Right cardiac atrium (tissue), 5 donors: ENCODE measurements at places on chromosomes 4 and X.

DNA sequence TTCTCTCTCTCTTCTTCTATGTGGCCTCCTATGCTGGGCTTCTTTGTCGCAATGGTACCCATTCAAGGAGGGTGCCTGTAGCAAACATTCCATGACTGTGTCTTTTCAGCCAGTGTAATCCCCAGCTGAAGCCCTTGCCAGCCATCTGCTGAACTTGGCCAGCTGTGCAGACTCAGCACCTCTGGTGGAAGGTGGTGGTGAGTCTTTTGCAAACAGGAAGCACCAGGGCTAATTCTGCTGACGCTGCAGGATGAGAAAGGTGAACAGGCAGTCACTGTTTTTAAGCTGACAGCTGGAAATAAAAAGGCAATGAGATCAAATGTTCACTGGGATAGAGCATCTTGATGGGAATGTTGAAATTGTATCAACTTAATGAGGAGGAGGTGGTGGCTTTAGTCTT, 298.7 kb upstream of the CLNK start:
- no peak for DNase-seq

DNA sequence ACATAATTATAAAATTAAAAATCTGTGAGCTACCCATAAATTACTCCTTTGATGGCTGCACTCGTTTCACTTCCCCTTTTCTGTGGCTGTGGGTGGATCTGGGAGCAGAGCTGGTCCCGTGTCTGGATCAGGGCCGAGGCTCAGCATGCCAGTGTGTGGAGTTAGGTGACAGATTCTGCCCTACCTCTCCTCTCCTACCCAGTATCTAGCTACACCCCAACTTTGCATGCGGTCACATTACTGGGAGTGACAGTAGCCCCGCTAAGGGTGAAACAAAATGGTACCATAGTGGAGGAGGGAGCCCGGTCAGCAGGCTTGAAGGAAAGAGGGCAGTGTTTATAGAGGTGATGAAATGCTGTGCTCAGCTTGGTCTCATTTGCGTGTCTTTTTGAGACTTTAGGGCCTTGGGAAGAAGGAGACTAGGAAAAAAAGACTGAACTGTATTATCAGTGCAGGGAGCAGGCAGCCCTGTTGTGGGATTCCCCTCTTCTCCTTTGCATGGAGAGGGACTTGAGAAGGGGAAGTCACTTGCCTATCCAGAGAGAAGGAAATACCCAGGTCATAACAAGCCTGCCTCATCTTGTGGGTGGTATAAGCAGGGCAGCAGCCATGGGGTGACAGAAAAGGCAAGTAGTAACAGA, 48.4 kb downstream of the ARHGAP10 start:
- DNase-seq, result no peak

DNA sequence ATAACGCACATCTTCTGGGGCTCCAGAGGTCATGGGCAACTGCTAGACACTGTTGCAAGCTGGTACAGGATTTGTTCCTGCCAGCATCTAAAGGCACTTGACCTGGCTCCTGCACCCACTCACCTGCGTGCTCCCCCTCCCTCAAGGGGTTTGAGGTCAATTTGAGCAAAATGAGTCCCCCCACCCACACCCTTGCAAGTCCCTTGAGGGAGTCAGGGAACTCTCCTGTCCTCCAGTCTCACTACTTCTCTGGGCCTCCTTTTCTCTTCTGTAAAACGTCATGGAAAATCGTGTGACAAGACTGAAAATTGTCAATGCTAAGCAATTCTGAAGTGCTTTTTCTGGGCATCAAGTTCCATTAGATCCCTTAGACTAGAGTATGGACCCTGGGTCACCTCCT, 39.9 kb upstream of the PGK1 start:
- no peak for DNase-seq

DNA sequence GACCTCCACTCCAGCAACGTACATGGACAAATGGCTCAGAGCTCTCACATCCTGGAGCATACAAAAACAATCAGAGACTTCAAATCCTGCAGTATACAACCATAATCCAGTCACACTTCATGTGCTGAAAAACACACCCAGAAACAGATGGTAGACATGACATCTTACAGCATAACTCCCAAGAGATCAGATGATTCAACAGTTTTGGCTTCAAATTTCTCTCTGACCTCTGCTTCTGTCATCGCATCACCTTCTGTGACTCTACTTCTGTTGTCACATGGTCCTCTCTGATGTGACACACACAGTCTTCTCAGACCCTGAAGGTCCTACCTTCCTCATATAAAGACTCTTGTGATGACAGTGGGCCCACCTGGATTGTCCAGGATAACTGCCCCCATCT, 18.5 kb downstream of the SUV39H1 start:
- DNase-seq, result no peak

DNA sequence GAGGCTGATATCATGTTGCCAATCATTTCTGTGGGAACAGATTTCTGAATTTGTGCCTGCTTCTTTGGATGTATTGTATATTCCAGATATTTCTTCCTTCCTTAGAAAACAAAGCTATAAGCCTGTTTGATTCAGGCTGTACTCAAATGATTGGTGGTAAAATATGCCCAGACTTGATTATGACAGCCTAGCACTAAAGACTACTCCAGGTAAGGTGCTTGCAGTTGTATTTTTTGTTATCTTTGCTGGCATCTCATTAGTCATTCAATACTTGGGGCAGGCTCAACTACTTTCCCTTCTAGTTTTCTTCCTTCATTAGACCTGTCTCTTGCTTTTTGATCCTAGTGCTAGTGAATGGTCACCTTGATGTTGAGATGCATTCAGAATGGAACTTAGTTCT, 90.6 kb downstream of the ZNF518B start:
- DNase-seq, result no peak

GRCh38 chrX:151695583-151696340, 504 bp downstream of the PRRG3 start:
- DNase-seq, result no peak

DNA sequence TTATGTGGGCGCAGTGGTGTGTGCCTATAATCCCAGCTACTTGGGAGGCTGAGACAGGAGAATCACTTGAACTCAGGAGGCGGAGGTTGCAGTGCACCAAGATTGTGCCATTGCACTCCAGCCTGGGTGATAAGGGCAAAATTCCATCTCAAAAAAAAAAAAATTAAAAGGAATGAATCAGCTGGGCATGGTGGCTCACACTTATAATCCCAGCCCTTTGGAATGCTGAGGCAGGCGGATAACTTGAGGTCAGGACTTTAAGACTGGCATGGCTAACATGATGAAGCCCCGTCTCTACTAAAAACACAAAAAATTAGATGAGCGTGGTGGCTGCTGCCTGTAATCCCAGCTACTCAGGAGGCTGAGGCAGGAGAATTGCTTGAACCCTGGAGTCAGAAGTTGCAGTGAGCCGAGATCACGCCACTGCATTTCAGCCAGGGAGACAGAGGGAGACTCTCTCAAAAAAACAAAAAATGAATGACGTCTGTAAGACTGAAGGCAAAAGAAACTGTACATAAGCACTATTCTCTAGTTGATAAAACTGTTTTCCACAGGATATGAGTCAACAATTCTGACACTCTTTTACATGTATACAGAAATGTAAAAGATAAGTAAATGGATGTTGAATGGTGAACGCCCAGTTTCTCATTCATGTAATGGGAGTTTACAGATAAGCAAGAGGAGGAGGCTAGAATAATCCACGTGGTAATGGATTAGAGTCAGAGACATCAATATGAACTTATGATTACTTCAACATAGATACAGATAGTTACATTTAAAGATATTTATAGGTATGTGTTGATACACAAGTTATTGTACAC, 22.2 kb downstream of the CENPC start:
- DNase-seq, result no peak

DNA sequence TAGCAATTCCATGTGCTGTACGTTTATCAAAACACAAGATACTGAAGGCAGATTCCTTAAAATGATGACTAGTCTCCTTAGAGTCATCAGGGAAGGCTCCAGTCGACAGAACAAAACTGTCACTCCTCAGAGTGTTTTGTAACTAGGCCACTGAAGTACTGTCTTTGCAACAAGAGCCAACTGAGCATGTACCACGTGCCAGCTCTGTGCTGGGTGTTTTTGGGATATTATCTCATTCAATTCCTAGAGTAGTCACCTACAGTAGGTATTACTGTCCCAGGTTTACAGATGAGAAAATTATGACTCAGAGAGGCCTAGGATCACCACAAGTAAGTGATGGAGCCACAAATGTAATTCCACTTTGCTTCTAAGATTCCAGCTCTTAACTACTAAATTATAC, 18.3 kb upstream of the NUP54 start:
- DNase-seq, result no peak

DNA sequence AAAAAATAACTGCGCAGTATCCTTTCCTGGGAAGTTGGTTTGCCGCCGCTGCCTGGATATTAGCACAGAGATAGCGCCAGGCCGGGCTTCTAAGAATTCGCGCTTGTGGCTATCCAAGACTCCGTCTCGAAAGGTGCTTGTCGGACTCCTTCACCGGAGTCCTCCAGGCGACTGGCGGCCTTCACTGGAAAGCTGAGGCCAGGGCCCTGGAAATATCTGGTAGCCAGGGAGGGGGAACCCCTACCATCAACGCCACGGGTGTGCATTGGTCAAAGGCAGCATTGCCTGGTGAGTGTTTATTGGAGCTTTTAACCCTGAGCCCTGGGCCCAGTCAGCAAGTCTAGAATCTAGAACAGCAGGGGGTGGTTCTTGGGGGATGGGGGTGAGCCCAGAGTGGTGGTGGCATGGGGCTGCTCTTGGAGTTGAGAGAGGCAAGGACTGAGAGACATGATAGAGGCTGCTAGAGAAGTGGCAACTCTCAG, 577 bp upstream of the PIM2 start:
- peak; percentile 56 for DNase-seq

DNA sequence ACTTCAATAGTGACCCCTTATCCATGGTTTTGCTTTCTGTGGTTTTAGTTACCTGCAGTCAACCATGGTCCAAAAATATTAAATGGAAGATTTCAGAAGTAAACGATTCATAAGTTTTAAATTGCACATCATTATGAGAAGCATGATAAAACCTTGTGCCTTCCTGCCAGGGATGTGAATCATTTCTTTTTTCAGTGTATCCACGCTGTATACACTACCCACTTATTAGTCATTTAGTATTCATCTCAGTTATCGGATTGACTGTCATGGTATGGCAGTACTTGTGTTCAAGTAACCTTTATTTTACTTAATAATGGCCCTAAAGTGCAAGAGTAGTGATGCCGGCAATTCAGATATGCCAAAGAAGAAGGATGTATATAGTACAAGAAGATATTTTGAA, 37.7 kb upstream of the TASL start:
- DNase-seq, result no peak

DNA sequence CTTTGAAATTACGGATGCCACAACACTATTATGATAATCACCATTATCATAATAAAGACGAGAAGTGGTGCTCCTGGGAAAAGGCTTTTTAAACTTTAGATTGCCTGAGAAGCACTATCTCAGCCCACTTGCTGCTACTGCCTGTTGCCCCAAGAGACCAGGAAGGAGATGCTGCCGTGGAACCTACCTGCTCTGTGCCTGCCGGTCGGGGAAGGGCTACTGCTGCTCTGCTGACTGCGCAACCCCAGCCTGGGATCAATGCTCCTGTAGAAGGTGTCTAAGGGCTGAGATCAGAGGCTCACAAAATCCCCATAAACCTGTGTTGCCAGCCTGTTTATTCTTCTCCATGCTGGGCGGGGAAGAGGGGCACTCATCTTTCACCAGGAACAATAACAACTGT, 145.3 kb upstream of the VCX3B start:
- no peak for DNase-seq

DNA sequence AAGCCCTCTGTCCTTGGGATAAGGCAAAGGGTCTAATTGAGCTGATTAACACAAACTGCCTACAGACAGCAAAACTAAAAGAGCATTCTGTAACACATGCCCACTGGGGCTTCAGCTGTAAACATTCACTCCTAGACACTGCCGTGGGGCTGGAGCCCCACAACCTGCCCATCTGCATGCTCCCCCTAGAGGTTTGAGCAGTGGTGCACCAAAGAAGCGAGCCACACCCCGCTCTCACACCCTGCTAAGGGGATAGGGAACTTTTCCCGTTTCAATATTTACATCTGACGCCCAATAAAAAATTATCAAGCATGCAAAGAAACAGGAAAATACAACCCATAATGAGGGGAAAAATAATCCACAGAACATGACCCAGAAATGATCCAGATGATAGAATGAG, 46.9 kb upstream of the HSD17B10 start:
- no peak for DNase-seq

DNA sequence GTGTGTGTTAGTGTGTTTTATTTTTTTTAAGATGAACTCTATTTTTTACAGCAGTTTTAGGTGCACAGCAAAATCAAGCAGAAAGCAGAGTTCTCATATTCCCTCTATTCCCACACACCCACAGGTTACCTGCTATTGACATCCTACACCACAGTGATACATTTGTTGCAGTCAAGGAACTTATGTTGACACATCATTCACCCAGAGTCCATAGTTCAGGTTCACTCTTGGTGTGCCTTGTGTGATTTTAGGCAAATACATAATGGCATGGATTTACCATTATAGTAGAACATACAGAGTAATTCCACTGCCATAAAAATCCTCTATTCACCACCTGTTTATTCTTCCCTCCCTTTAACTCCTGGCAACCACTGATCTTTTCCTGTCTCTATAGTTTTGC, 28.7 kb downstream of the DIAPH2 start:
- no peak for DNase-seq

DNA sequence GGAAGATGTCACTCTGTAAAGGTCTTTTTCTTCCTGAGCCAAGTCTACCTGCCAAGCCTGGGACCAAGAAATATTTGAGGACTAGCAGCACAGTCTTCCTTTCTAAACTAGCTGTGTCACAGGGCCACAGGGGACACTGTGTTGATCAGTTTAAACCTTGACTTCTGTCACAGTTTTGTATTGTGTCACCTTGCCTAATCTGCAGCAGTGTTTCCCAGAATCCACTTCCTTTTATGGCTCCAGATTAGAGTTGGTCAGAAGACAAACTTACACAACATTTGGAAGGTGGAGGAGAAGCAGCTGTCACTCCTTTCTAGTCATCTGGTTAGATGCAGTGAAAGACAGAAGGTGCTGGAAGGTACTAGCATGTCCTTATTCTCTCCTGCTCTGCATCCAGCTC, 143.1 kb upstream of the BCOR start:
- DNase-seq, result no peak

GRCh38 chr4:129014566-129015509, 78.5 kb downstream of the SCLT1 start:
- peak; percentile 37 for DNase-seq

DNA sequence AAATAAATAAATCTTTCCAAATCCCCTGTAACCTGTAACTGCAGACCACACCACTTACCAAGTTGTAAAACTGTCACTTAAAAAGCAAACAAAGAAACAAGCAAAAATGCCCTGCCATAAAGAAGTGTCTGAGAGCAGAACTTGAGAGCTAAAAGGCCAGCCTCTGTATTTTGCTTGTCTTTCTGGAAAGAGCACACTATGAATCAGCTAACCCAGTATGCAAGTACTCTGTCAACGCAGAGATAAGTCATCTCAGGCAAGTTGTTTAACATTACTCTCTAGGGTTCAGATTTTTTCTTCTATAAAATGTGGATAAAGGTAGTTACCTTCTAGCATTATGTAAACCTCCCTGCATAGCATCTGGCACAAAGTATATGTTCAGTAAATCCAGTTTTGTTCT, 134.8 kb downstream of the HS3ST1 start:
- DNase-seq, result no peak
